ENCODE measurements at places on chromosomes 11 and 22.
A peak's percentile ranks its signal among the peaks of the same experiment; 100 is the strongest.

DNA sequence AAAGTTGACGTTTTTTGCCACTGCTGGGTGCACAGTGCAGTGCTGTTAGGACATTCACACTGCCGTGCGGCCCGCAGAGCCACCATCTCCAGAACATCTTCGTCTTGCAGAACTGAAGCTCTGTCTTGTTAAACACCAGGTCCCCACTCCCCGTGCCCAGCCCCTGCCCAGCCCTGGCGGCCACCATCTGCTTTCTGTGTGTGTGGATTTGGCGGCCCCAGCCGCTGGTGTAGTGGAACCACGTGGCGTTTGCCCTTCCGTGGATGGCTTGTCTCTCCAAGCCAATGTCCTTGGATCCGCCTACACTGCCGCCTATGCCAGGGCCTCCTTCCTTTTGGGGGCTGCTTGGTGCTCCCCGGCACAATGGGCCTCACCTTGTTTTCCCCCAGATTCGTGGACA is 8.2 kb upstream of the MUC5AC start:
- DNase-seq, result no peak

GRCh38 chr22:31222736-31223135 is 10.6 kb downstream of the LIMK2 start:
- DNase-seq, result no peak

GRCh38 chr11:47994417-47994816 is 14.1 kb downstream of the PTPRJ start:
- DNase-seq, result no peak

GRCh38 chr11:2425506-2425905 is 18.8 kb downstream of the TRPM5 start:
- no peak for DNase-seq

GRCh38 chr22:24768537-24769374 is 5.8 kb downstream of the PIWIL3 start:
- DNase-seq, result peak; percentile 25
